ENCODE measurements at places on chromosomes 16 and 17. TPM values are rescaled to one million over a fixed set of nuclear protein-coding genes. Genes with fewer than 3 reads are reported as not detected.

The ANKRD40CL gene
- total RNA-seq = not detected

The CTDNEP1 gene
- total RNA-seq = 36.4 TPM

DNA sequence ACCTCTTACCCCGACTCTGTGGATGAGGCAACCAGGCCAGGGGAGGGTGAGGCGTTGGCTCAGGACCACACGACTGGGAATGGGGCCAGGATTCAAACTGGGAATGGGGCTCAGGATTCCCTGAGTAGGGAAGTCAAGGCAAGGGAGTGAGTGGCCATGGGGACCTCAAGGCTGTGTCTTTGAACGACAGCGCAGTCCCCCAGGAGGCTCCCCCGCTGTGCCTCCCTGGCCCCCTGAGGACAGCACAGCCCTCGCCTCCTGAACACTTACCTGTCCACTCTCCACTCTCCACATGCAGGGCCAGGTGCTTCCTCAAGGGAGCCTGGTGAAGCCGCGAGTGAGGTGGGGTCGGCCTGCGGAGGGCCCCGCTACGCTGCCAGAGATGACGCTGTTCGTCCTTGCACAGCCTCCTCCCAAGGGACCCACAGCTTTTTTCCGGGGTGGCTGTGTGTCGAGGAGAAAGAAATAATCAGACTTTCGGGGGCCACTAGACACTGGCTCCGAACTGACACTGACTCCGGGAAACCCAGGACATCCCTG lies 6.9 kb downstream of the ZNF469 start:
- DNase-seq = no peak

The ARMC7 gene
- 8.5 TPM for total RNA-seq
